Activated CD4-positive, alpha-beta memory T cell treated with anti-CD3 and anti-CD28 coated beads for 36 hours (primary cell): ENCODE measurements at places on chromosomes 16 and 17. TPM values are rescaled to one million over a fixed set of nuclear protein-coding genes. Genes with fewer than 3 reads are reported as not detected.

DNA sequence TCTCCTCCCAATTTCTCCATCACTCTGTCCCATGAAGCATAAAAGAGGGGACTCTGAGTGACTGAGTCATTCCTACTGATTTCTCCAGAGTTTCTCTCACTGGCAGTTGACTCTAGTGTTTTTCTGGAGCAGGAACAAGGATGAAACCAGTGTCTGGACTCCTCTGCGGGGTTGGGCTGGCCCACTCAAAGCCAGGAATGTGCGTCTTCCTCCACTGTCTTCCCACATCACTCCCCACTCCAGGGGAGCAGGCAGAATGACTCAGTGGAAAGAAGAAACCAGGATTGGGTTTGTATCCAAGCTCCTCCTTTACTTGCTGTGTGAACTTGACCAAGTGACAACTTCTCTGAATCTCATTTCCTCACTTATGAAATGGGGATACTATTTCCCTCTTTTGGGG is 497.5 kb upstream of the SALL1 start:
- no peak for DNase-seq

DNA sequence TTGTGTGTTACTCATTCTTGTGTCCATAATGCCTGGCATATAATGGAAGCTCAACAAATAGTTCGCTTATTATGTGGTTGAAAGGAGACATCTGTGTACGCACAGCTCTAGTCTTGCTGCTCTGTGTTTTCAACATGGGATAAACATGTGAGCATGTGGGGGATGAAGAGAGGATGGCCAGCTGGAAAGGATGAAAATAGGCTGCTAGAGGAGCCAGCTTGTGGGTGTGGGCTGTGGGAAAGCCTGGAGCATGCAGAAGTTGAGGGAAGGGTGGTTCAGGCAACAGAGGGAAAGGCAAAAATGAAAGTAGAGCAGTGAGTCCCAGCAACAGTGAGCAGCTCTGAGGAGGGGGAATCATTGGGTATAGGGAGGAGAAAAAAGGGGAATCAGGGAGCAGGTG is 324.6 kb upstream of the CDH11 start:
- DNase-seq = no peak

DNA sequence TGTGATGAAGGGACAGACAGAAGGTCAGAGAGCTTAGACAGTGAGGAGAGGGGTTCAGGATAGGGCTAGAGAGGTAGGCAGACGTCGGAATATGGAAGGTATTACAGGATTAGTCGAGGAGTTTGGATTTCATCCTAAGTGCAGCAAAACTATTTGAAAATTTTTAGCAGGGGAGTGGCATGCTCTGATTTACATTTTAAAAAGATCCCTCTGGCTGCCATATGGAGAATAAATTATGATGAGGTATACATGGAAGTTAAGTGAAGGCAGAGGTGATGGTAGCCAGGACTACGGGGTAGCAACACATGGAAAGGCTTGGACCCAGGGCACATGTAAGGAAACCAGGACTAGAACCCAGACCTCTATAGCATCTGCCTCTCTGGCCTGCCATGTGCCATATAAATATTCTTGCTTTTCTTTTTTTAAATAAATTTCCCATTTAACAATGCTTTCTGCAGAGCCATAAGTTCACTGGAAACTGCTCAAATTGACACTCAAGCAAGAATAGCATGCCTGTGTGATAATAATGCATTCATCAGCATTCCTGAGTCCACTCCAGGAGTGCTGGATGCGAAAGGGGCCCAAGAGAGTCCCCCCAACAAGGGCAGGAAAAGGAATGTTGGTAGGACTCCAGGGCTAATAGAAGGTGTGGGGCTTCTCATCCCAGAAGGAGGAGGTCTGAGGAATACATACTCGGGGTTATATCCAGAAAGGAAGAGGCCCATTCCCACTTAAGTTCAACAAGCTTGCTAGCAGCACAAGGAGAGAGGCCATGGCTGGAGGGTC is 78.2 kb downstream of the HLF start:
- no peak for DNase-seq

DNA sequence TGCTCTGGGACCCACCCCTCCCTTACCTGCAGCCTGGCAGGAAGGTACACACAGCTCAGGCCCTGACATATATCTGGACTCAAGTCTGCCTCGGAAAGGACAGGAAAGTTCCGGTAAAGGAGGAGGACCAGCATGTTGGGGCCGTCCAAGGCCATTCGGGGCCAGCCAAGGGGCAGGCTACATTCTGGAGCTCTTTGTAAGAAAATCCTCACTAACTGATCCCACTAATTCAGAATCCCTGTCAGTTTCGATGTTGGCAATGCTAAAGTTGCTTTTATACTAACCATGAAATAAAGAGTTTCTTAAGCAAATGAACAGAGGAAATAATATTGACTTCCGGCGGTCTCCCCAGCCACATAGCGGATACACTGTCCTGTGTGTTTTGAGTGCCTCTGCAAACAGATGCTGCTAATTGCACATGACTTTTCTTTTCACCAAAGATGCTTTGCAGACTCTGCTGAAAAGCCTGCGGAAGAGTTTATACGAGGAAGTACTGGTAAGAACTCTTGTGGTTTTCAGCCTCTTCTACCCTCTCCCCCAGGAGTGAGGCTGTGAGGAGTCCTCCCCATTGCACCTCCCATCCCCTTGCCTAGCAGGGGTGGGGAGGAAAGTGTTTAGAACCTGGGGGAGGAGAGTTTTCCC is 54.8 kb downstream of the PLXDC1 start:
- DNase-seq = peak; percentile 41

DNA sequence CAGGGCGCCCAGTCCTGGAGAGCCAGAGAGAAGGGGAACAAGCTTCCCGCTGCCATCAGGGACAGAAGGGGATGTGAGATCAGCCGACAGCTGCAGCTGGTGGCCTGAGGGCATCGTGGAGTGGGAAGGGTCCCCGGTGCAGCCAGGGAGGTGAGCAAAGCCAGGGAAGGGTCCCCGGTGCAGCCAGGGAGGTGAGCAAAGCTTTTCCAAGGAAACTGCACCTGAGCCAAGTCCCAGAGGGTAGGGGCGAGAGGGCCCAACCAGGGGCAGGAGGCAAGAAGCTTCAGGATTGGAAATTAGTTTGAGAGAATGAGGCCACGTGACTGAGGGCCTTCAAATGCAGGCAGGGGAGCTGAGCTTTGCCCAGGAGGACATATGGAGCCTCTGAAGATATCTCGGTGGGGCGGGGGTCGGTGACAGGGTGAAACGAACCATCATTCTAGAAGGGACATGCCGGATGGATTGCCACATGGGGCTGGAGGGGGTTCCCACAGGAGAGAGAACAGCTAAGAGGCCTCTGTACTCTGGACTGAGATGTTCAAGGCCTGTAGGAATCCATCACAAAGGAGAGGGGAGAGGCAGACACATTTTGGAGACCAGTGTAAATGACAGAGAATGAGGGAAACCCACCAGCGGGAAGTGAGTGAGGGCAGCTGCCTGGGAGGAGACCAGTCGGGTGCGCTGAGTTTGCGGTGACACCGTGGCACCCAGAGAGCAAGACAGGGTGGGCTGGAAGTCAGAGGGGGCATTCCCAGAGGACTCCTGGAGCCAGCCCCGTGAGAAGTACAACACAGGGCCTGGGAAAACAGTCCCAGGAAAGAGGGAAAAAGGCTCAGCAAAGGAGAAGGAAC is 31.4 kb upstream of the RPH3AL start:
- DNase-seq = no peak

- no peak for DNase-seq
These were observed 116.3 kb upstream of the MAF start for GRCh38 chr16:79716645-79717332.

DNA sequence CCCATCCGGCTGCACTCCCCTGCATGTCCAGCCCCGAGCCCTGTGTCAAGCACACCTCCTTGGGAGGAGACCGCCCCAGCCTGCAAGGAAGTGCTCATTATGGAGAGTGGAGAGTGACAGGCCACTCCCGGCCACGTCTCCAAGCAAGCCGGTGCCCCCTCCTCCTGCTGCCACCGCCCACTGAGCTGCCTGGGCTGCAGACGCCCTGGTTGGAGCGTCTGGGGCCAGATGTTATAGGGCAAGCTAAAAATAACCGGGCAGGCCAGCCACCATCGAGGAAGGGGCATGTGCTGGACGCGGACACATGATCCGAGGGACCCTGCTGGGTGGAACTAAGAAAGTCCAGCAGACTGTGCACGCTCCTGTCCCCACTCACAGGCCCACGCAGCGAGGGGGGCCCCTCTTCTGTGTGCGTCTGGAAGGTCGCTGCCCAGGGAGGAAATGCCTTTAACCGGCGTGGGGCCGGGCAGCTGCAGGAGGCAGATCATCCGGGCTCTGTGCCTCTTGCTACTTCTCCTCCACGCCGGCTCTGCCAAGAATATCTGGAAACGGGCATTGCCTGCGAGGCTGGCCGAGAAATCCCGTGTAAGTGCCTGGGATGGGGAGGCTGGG is at the start of gene WFDC1:
WFDC1 (plus strand) TSS at position 348 of the 612 bp plus-strand sequence; CDS start at position 442, 94 bp downstream.
- DNase-seq = no peak

- no peak for DNase-seq
These were observed 220.9 kb downstream of the ZNF423 start for GRCh38 chr16:49635009-49635350.

Gene PRAC2
- total RNA-seq = not detected

Gene CACNB1
- 14.1 TPM for total RNA-seq
